Thyroid gland (tissue), 4 donors: ENCODE measurements at places on chromosomes 11 and 22.

DNA sequence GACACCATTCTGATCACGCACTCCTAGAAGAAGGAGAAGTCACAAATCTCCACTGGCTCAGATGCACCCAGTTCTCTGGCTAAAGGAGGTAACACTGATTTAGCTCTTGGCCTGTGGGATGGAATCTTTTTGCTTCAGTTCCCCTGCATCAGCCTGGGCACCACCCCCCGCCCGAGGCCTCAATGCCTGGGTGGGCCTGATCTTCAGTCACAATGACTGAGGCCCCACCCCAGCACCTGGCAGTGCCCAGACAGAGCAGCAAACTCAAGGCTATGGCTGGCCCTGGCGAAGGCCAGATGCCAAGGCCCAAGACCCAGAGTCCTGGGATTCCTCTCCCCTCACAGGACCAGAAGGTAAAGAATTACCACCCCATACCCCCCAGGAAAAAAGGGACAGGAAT lies 5.0 kb downstream of the CYB561A3 start:
- DNase-seq = no peak

DNA sequence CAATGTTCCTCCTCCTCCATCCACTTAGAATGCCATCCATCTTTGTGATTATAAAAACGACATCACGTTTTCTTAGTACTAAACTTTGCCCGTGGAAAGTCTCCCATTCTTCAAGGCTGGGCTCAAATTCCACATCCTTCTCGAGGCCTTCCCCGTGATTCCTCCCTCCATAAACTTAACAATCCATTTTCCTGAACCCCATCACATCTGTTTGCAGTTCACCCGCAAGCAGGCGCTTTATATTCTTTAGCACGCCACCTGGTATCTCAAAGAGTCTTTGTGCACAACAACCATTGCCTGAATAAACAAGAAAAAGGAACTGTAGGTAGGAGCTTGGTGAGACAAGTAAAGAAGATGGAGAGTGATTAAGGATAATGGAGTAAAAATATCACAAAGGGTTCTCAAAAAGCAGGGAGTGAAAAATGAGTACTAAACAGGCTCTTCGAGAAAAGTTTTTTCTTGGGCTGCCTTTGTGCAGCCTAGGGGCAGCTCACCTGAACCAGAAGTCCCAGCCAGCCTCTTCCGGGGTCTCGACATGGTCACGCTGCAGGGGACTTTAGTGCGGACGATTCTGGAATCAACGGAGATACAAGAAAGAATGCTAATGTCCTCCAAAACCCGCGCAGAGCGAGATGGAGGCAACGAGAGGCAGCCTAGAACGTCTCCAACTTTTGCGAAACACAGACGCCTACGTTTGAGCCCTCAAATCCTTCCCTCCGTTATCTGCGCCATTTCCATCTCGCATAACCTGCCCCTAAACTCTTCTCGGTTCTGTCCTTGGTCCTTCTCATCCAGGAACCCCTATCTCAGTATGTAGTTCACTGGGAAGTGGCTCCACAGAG lies 585 bp downstream of the THYN1 start:
- DNase-seq = peak; percentile 28

GRCh38 chr22:38623351-38623750 lies 32.8 kb downstream of the FAM227A start:
- DNase-seq = no peak

- DNase-seq = no peak
These were observed 48.2 kb downstream of the LRFN4 start for GRCh38 chr11:66904981-66905521.

DNA sequence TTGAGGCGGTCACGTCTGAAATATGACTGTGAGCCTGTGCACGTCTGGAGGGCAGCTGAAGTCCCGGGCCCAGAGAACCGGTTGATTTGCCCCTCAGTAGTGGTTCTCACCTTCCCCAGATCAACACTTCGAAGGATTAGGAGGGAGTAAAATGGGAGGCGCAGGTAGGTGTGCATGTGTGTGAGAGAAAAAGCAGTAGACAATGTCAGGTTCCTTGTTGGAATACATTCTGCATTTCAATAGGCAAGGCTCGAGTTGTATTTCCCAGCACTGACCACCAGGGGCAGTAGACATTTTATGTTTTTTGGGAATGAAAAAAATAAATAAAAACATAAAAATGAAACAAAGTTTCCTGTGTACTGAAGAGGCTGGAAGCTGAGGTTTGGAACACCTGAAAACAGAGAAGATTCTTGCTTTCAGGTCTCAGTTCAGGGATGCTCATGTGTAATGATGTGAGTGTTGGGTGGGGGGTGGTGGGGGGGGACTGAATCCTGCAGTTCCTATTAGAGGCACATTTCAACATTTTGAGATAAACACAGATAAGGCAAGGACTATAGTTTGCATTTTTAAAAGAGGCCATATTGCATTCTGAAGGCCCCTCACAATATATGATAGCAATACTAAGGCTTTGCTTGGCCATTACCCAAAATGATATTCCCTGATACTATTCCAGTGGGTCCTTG lies 333.9 kb downstream of the CADM1 start:
- peak; percentile 61 for DNase-seq

- no peak for DNase-seq
These were observed 13.9 kb downstream of the OR5B3 start for GRCh38 chr11:58392746-58393145.

GRCh38 chr11:11965192-11965591 lies 43.2 kb downstream of the DKK3 start:
- no peak for DNase-seq

GRCh38 chr11:68273026-68273738 lies 1.4 kb upstream of the C11orf24 start:
- DNase-seq = peak; percentile 42

DNA sequence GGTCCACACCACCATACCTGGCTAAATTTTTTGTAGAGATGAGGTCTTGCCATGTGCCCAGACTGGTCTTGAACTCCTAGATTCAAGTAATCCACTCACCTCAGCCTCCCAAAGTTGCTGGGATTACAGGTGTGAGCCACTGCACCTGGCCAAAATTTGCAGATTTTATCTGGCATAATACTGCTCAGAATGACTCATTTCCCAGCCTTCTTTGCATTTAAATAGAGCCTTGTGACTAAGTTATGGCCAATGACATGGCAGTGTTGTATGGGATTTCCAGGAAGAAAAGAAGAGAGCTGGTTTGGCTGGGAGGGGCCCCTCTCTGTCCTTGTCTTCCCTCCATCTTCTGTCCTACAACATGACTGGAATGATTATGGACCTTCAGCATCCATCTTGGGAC lies 55.8 kb downstream of the CCDC34 start:
- DNase-seq = no peak

DNA sequence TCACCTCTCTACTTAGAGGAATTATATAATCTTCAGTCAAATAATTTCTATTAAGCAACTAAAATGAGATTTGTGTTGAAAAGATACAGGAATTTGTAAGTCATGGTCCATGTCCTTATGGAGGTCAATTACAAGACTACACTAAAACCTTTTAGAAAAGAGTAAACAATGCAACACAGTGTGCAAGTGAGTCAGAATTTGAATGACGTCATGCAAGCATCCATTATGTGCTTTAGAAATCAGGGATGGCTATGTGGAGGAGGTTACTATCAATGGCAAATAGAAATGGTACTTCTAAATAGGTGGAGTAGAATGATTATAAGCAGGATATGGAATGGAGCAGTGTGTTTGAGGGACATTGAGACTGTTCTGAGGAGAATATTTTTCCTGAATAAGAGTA lies 16.6 kb downstream of the OR10D3 start:
- DNase-seq = no peak

DNA sequence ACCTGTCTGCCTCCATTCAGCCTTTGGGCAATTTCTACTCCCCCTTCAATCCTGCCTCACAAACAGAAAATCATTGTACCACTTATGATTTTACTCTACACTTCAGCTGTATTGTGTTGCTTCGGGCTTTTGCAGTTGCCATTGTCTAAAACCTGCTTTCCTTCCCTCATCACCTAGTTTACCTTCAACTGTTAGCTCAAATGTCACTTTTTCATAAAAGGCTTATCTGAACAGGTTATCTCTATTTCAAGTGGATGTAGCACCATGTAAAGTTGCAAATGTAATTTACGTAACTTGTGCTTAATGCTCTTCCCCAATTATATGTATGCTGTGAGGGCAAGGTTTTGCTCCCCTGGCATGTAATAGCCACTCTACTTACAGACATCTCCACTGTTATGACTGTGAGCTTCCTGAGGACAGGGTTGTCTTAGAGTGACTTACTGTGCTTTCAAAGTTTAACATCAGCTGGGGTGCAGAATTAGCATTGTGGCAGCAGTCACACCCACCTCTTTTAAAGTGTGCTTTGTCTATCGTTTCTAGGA lies 5.4 kb downstream of the RPS25 start:
- no peak for DNase-seq

- no peak for DNase-seq
These were observed 373.0 kb downstream of the CTTN start for GRCh38 chr11:70771099-70771885.

- DNase-seq = no peak
These were observed 4.7 kb downstream of the TANGO2 start for GRCh38 chr22:20025401-20026203.

GRCh38 chr11:120331301-120331996 lies 4.8 kb upstream of the ARHGEF12 start:
- DNase-seq = no peak

GRCh38 chr22:30863081-30863833 lies 105.3 kb downstream of the MORC2 start:
- no peak for DNase-seq

DNA sequence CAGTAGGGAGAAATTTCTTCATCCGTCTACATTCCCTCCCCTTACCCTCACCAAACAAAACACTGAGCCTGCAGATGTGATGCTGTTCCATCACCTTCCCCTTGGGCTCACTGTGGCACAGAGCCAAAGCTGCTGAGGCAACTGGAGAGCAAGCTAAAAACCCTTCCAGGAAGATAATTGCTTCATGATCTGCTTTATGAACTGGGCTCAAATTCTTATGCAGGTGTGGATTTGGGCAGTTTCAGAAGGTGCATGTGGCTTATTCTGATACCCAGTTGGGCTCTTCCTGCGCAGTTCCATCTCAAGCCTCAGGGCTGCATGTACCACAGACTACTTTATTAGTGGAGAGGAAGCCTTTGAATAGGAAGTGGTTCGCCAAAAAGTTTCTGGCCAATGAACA lies 58.3 kb downstream of the AAMDC start:
- peak; percentile 19 for DNase-seq

DNA sequence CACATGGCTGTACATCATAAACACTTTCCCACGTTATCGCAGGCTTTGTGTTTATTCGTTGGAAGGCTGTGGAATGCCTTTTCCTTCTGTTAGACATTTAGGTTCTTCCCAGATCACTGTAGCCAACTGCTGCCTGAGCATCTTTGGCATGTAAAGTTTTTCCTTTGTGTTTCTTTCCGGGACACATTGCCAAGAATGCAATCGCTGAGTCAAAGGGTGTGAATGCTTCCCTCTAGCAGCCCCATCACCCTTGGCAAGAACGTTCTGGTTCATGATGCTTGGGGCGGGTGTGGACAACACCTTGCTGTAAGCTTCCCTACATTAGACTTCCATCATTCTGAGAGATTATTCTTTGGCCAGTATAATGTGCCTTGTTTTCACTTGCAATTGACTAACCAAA lies 136.2 kb downstream of the OSBP2 start:
- peak; percentile 36 for DNase-seq

DNA sequence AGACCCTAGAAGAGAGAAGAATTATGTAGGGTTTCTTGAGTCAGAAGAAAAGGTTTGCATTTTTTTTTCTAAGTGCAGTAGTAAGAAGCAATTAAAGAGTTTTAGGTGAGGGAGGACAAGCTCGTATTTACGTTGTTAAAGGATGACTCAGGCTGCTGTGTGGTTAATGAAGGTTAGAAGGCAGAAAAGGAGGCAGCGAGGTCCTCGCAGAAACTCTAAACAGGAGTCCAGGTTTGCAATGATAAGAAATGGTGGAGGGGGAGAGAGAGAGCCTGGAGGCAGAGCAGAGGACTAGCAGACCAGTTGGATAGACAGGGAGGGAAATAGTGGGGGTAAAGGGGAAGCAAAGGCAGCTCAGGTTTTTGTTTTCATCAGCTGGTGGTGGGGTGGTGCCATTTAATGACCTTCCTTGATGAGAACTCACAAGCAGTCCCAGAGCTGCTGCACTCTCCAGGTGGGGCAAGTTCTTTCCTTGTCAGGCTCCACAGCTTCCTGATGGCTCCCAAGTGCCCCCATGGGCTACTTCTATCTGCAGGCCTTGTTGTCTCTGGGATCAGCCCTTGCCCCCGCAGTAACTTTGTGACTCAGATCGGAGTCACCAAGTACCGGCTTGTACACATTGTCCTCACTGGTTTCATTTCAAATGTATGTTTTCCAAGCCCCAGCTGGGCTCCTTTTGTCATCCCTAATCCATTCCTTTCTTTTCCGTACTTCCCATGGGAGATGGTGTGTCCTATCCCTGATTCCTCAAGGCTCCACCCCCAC lies 8.3 kb upstream of the INSC start:
- DNase-seq = no peak

DNA sequence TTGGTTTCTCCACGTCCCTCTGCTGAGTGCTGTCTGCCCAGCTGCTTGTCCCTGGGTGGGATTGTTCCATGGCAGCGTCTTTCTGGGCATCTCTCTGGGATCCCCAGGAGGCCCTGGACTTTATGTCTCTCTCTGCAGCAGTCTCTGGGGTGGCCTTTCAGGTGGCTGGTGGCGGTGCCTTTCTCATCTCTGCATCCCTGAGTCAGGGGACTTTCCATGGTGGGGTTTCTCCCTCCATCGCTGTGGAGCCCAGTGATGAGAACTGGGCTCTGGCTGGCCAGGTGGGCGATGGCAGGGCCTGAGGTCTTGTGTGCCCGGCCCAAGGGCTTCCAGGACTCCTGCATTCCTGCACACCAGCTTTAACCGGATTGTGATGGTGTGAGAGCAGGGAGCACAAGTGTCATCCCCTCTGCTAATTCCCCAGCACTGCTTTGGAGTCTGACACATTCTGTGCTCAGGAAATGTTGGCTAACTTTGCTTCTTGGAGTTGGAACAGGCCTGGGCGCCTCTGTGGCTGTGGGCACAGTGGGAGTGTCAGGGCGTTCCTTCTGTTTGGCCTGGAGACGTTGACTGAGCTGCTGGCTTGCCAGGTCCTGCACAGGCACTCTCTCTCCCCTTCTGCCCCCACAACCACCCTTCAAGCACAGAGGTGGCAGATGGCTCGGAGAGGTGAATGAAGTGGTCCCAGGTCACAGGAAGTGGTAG lies 27.9 kb downstream of the FAM83F start:
- DNase-seq = peak; percentile 55

DNA sequence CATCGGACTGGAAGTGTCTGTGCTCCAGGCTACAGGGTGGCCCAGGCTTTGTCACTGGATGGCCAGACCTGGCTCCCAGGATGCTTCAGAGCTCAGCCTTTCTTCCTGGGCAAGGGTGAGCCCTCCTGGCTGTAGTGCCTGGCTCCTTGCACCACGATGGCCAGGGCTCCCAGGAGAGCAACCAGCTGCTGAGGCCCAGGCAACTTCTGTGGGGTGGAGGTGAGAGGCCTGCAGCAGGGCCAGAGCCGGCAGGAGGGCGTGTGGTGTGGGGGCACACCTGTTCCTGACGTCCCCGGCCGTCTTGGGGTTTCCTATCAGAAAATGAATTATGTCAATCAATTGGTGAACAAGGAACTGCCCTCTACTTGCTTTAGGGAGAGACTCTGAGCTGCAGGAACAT lies 82.1 kb downstream of the DHCR7 start:
- DNase-seq = no peak

GRCh38 chr11:35717043-35717442 lies 54.5 kb downstream of the TRIM44 start:
- DNase-seq = no peak

GRCh38 chr11:61916737-61917333 lies 531 bp downstream of the RAB3IL1 start:
- no peak for DNase-seq

GRCh38 chr11:112498701-112499100 lies 238.0 kb upstream of the PLET1 start:
- DNase-seq = peak; percentile 5
